ENCODE measurements at places on chromosomes 12 and 14.

DNA sequence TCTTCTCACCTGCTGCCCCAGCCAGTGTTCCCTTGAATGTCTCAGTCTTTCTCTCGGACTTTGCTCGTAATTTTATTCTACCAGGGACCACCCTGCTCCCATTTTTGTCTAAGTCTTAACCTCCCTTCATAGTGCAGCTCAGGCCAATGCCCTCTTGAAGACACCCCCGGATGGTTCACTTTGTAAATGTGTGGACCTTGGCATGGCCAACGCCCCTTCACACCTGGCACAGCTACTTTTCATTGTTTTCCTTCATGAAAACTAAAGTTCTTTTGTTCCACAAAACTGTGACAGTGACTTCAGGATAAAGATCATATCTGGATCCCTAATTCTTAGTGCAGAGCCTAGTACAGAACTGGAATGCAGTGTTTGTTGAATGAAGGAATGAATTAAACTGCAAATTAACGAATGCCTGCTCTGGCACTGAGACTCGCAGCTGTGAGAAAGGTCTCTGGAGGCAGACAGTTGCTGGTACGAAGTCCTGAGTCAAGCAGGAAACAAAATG, 3.5 kb upstream of the RNASE4 start:
- DNase-seq = peak; percentile 24

DNA sequence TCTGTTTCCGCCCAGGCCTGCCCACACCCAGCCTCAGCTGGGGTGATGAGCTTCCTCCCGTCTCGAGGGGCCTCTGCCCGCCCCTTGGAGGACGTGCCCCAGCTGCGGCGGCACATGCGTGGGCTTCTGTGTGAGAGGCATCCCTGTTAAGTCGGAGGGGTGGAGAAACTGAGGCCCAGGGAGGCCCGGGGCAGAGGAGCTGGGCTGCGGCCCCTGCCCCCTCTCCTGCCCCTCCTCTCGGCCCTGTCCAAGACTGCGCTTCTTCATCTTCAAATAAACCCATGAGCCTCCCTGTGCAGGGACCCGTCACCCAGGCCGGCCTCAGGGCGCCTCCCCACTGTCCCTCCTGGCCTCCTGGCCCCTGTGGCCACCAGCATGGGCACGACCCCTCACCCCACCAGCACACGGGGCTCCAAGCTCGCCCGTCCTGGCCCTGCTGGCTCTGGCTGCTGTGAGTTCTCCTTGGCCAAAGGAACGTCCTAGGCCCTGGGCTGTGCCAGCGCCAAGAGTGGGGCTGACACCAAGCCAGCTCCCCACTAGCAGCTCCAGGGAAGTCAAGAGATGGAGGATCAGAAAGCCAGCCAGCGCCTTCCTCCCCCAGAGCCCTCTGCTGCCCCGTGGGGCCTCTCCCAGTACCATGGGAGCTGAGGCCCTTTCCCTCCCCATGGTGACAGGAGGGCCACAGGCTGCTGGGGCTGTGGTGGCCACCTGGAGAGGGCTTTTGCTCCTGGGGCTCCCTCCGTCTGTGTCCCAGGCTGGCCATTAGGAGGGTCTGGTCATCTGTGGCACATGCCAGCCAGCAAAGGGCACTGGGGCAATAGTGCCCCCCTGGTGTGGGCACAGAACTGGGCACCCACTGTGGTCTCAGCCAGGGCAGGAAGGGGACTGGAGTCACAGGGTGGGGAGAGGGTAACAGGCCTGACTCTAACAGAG, 180.4 kb downstream of the KIF26A start:
- peak; percentile 76 for DNase-seq

GRCh38 chr14:35435177-35435576, 30.6 kb upstream of the NFKBIA start:
- DNase-seq = no peak

DNA sequence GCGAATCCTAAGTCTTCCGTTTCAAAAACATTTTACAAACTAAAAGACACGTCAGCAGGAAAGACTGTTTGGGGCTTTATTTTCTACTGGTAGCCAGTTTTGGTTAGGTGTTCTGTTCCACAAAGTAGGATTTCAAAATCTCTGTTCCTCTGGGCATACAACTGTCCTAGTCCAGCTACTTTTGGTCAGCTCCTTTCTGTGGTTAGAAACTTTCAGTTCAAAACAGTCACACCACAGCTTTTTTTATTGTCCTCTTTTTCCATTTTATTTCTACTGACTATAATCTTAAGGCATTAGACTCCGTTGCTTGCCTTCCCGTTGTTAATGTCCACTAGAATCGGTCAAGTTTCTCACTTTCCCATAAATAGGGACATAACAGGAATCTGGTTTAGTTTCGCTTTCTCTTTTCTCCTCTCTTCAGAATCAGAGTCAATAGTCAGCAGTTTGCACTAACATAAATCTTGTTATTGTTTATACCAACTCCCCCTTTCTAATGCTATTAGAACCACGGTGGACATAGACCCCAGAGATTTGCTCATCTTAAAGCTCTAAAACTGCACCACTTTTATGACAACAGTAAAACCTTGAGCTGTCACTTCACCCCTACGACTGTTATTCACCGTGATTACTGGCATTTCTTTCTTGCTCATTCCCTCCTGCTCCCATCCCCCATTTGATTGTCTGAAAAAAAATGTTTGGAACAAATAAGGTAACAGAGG, 41.5 kb upstream of the NPAS3 start:
- no peak for DNase-seq

DNA sequence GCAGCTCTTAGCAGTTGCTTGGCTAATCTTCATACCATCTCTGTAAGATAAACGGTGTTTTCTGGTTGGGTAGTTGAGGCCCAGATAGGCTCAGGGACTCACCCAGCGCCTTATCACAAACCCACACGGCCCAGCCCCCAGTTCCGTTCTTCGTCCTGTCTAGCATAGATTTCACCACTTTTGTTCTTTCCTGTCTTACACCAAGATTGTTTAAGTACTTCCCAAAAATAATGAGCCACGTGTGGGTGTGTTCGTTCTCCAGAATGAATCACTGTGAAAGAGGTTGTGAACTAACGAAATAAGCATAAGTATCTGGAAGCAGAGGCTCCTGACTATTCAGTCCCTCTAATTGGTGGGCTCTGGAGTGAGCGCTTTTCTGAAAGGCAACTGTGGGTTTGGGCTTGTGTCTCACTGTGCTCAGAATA, 21.4 kb downstream of the ACVR1B start:
- peak; percentile 49 for DNase-seq

DNA sequence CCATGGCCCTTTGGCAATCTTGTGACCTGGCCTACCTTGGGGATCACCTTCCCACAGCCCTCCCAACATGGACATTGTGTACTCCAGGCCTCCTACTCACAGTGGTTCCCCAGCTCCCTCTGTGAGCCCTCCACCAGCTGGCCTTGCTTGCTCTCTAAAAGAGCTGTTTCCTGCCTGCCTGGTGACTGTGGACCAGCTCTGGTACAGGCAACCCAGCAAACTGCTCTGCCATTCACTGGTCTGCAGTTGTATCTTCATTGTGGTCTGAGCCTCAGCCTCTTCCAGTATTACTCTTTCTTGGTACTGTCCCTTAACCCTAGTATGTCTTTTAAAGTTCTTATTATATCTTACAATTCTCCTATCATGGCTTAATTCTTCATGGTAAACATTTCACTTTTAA, 236.2 kb downstream of the KTN1 start:
- DNase-seq = no peak

DNA sequence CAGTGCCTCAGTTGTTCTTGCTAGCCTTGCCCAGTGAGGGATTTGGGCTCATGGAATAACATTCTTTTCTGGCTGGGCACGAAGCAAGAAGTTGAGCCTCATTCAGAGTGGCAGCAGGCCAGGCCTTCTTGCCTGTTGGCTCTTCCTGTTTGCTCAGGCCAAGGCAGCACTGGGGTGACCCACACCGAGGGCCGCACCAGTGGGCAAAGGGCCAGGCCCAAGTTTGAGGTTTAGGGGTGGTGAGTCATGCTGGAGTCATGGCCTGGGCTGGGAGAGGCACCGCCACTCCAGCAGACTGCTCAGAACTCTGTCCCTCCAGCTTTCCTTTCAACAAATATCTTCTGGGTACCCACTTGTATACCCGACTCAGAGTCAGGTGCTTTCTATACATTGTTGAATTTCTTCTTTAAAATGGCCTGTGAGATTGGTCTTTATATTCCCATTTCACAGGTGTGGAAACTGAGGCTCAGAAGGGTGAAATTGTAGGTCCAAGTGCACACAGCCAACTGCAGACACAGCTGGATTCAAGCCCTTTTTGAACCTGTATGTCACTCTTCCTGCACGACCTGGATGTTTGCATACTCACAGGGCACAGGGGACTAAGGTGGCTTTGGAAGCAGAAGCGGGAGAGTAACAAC, 279.4 kb downstream of the FOXN3 start:
- peak; percentile 58 for DNase-seq

GRCh38 chr12:132716356-132716755, 5.7 kb downstream of the PGAM5 start:
- no peak for DNase-seq

GRCh38 chr12:130484221-130484620, 146.5 kb downstream of the PIWIL1 start:
- DNase-seq = no peak

DNA sequence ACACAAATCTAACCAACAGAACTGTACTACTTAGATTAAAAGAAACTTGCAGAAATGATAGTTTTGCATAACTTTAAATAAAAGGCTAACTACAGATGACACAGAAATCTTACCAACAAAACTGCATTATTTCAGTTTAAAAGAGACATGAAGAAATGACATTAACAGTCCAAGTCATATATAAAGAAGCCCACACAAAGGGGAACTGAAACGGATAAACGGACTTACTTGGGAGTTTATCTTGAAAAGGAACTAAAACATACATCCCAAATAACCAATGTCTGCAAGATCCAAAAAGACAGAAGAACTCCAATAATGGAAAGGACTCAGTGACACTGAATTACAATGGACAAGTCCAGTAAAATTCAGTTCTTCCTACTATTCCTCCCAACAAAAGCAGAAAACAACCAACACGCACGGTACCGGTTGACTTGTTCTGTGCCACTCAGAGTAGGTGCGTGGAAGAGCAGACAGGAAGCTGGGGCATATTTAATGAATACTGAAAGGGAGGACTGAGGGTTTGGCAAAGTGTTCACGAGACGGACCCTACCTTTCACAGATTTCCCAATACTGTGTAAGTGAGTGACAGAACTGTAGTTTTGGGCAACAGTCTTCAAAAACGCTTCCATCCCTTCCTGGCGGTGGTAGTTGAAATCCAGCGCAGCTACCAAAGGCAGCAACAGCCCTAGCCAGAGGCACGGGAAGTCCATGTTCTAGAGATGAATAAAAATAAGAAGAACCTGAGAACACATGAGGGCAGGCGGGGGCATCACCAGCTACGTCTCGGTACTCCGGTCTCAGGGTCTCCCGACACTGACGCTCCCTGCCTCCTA, 627 bp downstream of the CPM start:
- DNase-seq = no peak

DNA sequence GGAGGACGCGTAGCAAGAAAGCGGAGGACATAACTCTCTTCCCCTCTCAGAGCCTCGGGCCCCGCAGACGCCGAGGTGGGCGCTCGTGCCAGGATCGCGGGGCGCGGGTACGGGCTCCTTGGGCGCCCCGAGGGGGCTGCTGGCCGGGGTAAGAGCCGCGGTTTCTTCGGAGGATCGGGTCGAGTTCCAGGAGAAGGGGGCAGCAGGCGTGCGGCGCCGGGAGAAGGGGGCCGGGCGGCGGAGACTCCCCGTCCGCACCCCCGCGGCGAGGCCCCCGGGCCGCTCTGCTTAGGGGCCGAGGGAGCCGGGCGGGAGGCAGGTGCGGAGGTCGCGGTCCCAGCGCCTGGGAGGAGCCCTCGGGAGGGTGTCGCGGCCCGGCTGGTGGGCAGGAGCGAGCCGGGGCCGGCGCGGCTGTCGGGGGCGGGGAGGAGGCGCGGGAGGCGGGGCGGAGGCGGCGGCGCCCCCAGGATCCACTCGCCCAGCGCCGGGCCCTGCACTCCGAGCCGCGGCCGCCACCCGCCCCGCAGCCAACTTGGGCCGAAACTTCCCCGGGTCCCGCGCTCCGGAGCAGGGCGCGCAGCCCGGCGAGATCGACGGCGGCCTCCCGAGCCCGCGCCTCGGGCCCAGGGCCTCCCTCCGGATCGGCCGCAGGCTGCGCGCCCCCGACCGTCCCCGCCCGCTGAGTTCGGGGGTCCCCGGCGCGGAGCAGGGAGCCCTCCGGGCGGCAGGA, 64.4 kb downstream of the FBXL14 start:
- peak; percentile 32 for DNase-seq

DNA sequence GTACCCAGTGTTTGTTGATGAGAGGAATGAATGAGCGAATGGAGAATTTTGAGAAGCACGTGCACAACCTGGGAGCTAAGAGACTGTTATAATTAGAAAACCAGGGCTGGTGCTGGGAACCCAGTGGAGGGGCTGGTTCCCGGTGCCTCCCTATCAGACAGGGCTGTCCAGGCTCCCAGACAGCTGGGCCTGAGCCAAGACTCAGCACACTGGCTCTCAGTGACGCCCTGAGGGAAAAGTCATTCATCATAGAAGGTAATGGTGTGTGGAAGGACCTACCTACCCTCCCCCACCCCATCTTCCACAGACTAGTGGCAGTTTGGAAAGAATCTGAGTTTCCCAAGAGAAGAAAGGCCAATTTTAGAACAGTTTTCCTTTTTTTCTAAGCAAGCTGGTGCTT, 34.7 kb downstream of the KCNA5 start:
- DNase-seq = peak; percentile 82

GRCh38 chr12:56687223-56688128, 608 bp downstream of the PTGES3 start:
- DNase-seq = peak; percentile 82

GRCh38 chr12:5777451-5777850, 167.6 kb downstream of the ANO2 start:
- DNase-seq = no peak

DNA sequence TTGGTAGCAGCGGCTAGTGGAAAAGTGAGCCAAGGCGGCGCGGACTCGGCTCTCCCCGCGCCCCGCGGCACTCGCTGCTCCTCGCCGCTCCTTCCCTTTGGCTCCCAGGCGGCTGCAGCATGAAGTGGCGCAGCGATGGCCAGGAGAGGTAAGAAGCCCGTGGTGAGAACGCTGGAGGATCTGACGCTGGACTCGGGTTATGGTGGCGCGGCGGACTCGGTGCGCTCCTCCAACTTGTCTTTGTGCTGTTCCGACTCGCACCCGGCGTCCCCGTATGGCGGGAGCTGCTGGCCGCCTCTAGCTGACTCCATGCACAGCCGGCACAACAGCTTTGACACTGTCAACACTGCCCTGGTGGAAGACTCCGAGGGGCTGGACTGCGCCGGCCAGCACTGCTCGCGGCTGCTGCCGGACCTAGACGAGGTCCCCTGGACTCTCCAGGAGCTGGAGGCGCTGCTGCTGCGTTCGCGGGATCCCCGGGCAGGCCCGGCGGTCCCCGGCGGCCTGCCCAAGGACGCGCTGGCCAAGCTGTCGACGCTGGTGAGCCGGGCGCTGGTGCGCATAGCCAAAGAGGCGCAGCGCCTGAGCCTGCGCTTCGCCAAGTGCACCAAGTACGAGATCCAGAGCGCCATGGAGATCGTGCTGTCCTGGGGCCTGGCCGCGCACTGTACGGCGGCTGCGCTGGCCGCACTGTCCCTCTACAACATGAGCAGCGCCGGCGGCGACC, 225.6 kb upstream of the CRY1 start:
- DNase-seq = no peak

GRCh38 chr14:24838945-24839616, 205.1 kb upstream of the GZMB start:
- DNase-seq = no peak

GRCh38 chr12:82523996-82524395, 162.7 kb upstream of the TMTC2 start:
- no peak for DNase-seq

GRCh38 chr14:57487771-57488170, 5.9 kb downstream of the CCDC198 start:
- no peak for DNase-seq

GRCh38 chr12:8702159-8702558, 4.4 kb downstream of the RIMKLB start:
- DNase-seq = no peak

- DNase-seq = no peak
These were observed 31.3 kb downstream of the SERPINA11 start for GRCh38 chr14:94421316-94421715.

All from right cardiac atrium (tissue), 5 donors.